ENCODE measurements at places on chromosomes 4 and X.

- DNase-seq: no peak
Measured at GRCh38 chr4:56764775-56765174, 56.7 kb downstream of the SPINK2 start.

GRCh38 chr4:108445716-108446115 lies 174.7 kb upstream of the RPL34 start:
- DNase-seq: no peak

- DNase-seq: no peak
Measured at GRCh38 chr4:78753091-78753490, 23.1 kb upstream of the BMP2K start.

GRCh38 chrX:124335598-124335997 lies 3.1 kb downstream of the TEX13D start:
- DNase-seq: no peak

GRCh38 chr4:37073226-37073840 lies 171.2 kb upstream of the NWD2 start:
- no peak for DNase-seq

DNA sequence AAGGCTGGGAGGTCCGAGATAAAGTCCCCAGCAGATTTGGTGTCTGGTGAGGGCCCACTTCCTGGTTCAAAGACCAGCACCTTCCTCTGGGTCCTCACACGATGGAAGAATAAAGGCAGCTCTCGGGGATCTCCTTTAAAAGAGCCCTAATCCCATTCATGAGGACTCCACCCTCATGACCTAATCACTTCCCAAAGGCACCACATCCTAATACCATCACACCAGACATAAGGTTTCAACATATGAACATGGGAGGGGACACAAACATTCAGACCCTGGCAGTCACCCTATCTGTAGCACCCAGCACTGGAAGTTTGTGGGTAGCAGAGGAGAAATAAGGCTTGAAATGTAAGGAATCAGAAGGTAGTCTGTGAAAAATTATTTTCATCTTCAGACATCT lies 112.9 kb upstream of the NOCT start:
- no peak for DNase-seq

GRCh38 chrX:118049713-118050112 lies 66.9 kb downstream of the KLHL13 start:
- no peak for DNase-seq

DNA sequence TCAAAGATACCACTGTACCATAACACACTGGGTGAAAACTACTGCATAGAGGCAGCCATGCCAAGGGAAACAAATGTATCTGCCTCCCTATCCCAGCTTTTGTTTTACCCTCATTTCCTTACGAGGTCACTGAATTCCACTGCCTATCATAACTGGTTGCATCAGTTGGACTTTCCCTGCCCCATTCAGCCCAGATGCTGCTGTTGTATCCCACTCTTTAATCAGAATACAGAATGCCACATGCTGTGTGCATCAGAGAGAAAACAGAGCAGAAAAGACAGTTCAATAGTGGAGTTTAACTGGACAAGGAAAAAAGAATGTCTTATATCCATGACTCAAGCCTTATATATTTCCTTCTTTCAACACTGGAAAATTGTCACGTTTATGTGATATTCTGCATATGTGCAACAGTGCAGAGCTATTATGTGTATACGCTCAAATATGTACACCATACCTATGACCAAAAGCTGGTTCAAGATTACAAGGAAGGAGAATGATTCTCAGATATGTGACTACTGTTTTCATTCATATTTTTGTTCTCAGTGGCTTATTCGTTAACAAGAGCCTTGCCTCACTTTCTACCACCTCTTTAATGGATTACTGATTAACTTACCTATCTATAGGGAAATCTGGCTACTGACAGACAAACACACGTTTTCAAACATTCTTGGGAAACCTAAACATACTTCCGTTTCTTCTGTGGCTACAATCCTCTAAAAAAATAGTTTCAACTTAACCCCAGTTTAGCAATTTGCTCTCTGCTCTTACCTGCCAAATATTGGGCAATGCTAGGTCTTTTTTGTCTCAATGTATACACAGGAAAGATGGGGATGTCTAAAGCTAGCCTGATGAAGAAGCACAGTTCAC lies 378.9 kb downstream of the SMARCA1 start:
- DNase-seq: no peak

DNA sequence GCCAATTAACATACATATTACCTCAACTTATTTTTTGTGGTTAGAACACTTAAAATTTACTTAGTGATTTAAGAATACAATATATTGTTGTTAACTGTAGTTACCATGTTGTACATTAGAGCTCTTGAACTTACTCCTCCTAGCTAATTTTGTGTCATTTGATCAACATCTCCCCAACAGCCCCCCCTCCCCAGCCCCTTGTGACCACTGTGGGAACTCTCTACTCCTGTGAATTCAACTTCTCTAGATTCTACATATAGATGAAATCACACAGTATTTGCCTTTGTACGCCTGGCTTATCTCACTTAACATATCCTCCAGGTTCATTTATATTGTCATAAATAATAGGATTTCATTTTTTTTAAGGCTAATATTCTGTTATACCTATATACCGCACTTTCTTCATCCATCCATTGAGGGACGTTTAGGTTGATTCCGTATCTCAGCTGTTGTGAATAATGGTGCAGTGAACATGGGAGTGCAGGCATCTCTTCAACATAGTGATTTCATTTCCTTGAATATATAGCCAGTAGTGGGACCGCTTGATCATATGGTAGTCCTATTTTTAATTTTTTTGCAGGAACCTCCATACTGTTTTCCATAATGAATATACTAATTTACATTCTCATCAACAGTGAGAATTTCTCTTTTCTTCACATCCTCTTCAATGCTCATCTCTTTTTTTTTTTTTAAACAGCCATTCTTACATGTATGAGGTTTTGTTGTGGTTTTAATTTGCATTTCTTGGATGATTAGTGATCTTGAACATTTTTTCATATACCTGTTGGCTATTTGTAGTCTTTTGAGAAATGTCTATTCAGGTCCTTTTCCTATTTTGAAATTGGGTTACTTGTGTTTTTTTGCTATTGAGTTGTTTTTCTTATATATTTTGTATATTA lies 66.8 kb downstream of the RAPGEF2 start:
- no peak for DNase-seq

GRCh38 chr4:138904793-138905192 lies 110.8 kb upstream of the NOCT start:
- DNase-seq: no peak

DNA sequence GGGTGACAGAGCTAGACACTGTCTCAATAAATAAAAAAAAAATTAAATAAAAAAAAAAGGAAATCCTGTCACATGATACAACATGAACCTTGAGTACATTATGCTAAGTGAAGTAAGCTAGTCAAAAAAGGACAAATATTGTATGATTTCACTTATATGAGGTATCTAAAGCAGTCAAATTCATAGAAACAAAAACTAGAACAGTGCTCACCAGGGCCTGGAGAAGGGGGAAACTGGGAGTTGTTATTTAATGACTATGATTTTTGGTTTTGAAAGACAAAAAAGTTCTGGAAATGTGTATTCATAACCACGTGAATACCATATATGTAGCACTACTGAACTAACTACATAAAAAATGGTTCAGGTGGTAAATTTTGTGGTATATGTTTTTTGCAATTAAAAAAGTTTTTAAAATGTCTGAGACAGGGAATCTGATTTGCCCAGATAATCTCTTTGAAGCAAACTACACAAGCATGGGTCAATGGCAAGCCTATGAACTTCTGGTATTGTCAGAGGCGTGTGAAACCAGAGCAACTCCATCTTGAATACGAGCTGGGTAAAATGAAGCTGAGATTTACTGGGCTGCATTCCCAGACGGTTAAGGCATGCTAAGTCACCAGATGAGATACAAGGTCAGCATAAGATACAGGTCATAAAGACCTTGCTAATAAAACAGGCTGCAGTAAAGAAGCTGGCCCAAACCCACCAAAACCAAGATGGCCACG lies 42.3 kb downstream of the ANAPC10 start:
- no peak for DNase-seq

GRCh38 chr4:155667222-155667567 lies 547 bp downstream of the GUCY1A1 start:
- no peak for DNase-seq

- peak; percentile 17 for DNase-seq
Measured at GRCh38 chrX:36867143-36867542, 141.0 kb upstream of the FAM47C start.

DNA sequence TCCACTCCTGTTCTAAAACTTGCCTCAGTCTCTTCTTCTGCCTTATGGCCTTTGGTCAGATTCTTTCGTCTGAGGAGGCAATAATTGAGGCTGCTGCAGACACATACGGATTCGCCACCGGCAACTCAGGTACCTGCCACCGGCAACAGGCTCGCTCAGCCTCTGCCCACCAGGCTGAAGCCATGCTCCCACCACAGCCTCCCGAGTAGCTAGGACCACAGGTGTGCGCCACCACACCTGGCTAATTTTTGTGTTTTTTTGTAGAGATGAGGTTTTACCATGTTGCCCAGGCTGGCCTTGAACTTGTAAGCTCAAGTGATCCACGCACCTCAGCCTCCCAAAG lies 26.6 kb downstream of the TNIP2 start:
- DNase-seq: no peak

DNA sequence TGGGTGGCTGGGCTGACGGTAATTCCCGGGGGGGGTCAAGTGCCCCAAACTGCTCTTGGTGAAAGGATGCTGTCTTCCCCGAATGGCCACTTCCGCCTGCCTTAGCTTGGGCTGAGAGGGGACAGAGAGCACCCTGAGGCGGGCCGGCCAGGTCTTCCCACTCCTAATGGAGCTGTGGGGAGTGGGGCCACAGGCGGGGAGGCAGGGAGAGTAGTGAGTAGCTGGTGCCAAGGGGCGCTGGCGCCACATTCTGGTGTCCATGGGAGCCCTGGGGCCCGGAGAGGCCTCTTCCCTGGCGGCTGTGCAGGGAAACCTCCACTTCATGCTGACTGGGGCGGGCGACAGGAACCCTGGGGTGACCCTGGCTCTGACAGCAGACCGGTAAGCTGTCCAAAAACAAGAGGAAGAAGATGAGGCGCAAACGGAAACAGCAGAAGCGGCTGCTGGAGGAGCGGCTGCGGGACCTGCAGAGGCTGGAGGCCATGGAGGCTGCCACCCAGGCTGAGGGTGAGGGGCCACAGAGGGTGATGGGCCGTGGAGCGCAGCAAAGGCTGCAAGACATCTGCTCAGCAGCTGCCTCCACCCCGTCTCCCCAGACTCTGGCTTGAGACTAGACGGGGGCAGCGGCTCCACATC lies 2.7 kb downstream of the SRPK3 start:
- DNase-seq: no peak

GRCh38 chr4:88458104-88458740 lies 1.3 kb downstream of the HERC5 start:
- peak; percentile 24 for DNase-seq

GRCh38 chr4:55386840-55387239 lies 8.9 kb upstream of the TMEM165 start:
- no peak for DNase-seq

GRCh38 chrX:46208225-46208854 lies 336.9 kb downstream of the ZNF674 start:
- DNase-seq: no peak

DNA sequence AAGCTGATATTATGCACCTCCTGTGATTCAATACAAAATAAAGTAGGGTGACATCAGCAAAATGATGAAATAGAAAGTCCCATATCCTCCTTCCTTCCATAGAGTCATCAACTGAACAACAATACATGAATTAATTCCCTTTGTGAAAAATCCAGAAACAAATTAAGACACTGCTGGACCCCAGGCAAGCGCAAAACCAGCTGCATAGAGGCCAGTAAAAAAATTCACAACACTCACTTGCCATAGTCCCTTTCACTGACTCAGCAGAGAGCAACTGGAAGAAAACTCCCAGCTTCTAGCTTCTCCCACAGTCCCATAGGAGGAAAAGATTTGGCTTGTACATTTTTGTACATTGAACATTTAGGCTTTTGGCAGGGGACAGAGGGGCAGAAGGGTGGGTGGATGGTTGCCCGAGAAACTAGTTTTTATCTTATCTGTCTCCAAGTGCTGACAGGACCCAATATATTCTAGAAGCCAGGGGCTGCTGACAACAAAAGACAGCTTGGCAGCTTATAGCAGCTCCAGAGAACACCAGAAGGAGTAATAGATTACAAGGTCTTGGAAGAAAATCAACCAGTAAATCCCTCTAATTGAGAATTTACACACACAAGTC lies 124.6 kb downstream of the NDST3 start:
- no peak for DNase-seq

Data from left kidney (tissue), 8 donors.